ENCODE measurements at places on chromosomes 2 and 18.

- DNase-seq, result no peak
Observed at GRCh38 chr2:67251741-67252140, 145.4 kb upstream of the ETAA1 start.

GRCh38 chr2:237696461-237696860 lies 69.1 kb downstream of the LRRFIP1 start:
- no peak for DNase-seq

- DNase-seq, result no peak
Observed at GRCh38 chr18:56986829-56987228, 160.1 kb upstream of the BOD1L2 start.

- DNase-seq, result no peak
Observed at GRCh38 chr2:38828460-38828859, 47.3 kb downstream of the DHX57 start.

DNA sequence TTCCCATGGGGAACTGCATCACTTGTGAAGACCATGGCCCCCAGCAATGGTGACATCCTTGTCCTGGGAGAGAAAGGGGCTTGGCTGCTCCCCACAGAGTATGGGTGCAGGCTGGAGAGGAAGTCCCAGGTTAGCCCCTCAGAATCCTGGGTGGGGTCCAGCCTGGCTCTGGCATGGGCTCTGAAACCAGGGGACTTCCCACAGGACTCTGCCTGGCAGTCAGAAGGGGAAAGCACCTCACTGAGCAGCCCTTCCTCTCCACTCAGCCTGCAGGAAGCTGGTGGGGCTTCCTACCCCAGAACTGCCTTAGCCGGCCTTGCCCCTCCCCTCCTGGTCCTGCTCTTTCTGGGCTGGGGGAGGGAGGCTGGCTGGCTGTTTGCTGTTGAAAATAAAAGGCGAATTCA lies 3.7 kb downstream of the NEURL3 start:
- DNase-seq, result no peak

GRCh38 chr2:151306621-151307020 lies 17.2 kb upstream of the NMI start:
- no peak for DNase-seq

DNA sequence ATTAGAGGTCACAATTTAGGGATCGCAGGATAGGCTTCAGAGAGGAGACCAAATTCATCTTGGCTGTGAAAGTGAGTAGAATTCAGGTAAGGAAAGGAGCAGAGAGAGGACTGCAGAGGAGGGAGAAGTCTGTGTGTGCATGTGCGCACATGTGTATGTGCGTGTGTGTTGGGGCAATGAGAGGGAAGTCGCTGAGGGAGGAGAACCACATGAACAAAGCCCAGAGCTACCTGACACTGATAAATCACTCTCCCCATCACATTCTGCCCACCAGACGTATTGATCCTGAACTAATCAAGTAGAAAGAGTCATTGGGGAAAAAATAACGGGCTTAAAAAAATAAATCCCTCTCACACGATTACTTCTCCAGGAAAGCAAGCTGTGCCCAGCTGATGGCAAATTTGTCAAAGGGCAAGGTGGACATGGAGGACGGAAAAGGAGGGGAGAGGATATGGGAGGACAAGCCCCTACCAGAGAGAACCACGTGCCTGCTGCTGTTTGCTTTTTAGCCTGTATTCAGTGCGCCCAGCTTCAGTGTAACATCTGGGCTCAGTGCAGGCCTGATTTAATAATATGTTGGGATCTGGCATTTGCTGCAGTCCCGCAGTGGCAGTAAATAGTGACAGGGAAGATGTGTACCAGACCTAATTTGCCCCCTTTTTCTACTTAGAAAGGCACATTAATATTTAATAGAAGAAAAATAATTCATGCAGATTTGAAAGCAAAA lies 307.5 kb downstream of the C1D start:
- no peak for DNase-seq

- DNase-seq, result no peak
Observed at GRCh38 chr2:70010576-70011111, 49.2 kb upstream of the ASPRV1 start.

DNA sequence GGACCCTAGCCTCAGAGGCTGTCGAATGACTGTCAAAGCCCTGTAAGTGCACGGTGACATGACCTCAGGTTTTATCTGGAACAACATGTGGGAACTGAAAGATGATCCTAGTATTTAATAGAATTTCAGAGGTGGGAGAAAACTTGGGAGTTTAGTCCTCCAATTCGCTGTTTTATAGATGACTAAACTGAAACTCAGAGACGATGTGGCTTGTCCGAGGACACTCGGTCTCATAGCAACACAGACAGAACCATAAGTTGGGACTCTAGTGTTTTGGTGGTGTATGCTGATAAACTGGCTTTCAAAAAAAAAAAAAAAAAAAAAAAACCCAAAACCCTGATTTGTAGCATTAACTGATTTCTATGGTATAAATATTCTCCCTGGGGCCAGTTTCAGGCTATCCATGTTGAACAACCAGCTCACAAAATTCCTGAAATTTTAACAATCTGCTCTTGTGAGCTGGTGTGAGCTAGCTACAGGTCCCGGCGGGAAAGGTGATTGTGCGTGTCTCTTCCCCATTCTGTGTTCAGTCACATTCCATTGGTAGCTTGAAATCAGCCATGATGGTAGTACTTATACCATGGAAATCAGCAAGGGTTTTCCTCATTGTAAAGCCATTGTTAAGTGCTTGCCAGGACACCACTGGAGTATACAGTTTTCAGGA lies 195.5 kb upstream of the EPAS1 start:
- DNase-seq, result no peak

DNA sequence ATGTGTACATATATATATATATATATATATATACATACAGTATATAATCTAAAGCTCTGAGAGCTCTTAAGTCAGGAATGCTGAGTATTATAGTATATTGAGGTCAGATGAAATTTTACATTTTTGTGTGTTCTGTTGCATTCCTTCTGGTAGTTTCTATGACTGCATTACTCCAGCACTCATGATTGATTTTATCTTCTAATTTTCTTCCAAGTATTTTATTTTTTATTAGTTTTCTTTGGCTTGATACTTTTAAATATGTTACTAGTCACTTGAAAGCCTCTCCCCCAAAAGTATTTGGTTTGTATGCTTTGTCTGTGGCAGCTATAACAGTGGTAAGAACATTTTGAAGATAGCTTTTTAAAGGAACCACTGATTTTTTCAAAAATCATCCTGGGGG lies 25.0 kb downstream of the METTL21A start:
- DNase-seq, result no peak

DNA sequence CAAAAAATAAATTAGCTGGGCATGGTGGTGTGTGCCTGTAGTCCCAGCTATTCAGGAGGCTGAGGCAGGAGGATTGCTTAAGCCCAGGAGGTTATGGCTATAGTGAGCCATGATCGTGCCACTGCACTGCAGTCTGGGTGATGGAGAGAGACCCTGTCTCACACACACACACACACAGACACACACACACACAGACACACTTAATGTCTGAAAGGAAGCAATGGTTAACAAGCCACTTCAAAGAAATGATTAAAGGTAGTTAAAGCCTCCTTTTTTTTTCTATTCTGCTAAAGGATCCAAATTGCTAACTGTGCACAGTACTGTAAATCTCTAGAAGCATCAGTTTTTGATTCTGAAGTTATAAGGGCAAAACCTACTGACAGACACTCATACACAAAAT lies 211.1 kb downstream of the TMEM163 start:
- no peak for DNase-seq

- DNase-seq, result no peak
Observed at GRCh38 chr2:210496512-210496911, 20.0 kb upstream of the LANCL1 start.

DNA sequence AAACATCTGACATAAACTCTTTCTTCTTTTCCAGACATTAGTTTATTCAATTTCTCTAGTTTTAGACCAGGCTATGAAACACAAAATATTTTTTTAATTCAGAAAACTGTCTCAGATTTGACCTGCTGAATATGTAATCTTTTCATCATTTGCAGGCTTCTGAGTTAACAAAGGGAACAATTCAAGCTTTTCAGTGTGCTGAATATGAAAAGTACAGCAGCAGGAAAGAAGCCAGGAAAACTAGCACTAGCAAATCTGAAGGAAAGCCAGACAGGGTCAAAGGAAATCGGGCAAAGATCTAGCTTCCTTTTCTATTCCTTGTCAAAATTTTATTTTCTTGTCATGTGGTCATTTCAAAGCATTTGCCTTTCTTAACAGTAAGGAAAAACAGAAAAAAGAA lies 35.3 kb downstream of the ACVR1C start:
- no peak for DNase-seq

DNA sequence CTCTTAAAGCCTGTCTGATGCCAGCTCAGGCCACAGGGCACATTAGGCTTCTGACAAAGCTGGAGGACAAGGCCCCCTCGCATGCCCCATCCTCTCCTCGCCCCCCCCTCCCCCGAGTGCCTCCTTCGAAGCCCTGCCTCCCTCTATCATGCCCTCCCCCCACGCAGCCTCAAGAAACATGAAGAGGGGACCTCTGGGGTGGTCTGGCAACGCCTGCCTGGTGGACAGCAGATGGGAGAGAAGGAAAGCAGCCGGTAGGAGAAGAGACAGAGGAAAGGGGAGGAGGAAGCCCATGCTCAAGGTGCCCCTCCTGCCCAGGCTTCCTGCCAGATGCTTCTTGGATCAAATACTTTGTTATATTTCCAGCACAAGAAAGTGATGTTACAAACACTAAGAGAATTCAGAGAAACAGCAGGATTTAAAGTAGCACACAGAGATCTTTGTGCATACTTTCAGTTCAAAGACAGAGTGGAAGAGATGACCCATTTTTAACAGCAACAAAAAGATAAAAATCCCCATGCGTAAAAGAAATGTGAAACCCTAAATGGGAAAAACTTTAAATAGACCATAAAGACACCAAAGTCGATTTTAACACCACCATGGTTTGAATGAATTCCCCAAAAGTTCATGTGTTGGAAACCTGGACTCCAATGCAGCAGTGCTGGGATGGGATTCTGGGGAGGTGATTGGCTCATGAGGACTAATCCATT lies 19.0 kb downstream of the BOK start:
- no peak for DNase-seq

Data from activated CD8-positive, alpha-beta memory T cell treated with anti-CD3 and anti-CD28 coated beads for 1 hour (primary cell).